ENCODE measurements at places on chromosomes 1 and 21.

DNA sequence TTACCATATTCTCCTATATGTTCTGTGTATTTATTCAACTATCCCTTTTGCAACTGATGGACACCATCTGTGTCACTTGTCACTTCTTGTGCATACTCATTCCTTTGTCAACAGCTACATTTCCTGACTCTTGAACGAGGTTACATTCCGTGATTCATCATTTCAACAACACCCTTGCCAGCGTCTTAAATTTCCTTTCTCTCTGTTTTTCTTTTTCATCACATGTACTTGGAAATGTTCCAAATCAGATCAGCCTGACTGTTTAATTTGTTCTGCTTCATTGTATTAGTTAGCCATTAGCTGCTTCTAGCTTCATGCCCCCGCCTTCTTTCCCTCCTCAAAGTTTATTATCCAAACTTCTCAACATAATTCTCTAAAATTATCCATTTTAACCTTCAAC is 173.0 kb downstream of the ADGRL4 start:
- DNase-seq = peak; percentile 83

DNA sequence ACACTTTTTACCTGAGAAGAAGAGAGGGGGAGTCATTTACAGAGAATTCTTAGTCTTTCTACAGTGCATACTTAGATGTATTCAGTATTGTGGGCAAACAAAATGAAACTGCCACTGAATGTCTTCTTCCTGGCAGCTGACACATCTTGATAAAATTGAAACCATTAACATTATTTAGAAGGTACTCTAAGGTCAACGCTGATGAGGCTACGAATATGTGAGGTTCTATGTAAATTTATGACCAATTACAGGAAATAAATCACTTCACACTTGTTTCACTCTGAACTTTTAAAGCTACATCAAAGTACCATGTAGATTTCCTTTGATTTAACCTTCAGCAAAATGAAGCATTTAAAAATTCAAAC is 51.3 kb upstream of the GFI1 start:
- peak; percentile 5 for DNase-seq

DNA sequence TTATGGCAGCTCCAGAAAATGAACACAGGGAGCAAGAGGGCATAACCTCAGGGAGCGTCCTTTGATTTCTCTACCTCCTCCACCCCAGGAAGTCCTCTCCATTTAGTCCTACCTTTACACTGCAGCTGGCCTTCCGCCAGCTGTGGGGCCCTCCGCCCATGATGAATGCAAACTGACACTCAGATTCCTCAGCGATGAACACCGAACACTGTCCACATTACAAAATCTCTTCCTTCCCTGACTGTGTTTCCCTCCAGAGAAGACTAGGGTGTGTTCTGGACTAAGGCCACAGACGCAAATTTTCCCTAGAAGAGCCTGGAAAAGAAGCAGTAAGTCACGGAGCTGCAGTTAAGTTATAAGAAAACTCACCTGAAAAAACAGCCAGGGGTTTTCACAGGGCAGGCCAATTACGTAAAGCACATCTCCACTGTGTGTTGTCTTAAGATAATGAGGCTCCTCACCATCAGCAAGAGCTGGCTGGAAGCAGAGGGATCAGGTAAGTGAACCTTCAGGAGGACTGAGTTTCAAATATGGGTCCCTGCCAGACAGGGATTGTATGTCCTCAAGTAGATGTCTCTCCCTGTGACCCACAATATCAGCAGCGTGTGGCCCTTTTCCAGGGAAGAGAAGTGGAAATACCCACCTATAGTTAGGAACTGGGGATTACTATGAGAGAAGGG is 46.3 kb upstream of the ATP1B1 start:
- no peak for DNase-seq

DNA sequence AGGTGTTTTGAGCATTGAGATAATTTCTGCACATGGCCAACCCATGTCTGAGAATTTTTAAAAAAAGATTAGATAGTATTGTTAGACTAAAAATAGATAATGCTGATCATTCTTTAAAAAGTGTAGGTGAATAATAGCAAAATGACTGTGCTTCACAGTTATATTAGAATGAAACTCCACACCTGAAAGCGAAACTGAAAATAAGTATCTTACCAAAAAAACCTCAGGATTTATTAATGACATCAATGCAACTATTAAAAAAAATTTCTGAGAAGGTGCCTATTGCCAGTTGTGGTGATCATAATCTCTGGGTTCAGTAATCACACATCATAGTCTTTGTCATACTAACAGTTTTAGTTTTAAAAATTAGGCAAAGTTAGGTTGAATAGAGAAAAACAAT is 36.5 kb downstream of the PLA2G4A start:
- no peak for DNase-seq

DNA sequence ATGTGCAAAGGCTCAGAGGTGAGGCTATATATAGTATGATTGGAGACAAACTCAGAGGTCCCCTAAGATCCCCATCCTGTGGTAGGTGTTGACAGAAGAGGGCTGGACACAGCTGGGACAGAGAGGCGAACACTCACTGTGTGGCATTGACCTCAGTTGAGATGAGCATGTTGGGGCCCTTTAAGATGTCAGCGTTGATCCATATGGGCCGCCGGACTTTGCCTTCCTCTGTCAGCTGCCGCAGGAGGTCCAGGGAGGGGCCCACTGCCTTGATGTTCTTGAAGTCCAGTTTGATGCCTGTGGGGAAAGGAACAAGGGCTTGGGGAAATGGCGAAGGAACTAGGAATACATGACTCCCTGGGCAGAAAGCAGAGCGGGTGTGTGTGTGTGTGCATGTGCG is 8.8 kb downstream of the FAM151A start:
- DNase-seq = no peak

DNA sequence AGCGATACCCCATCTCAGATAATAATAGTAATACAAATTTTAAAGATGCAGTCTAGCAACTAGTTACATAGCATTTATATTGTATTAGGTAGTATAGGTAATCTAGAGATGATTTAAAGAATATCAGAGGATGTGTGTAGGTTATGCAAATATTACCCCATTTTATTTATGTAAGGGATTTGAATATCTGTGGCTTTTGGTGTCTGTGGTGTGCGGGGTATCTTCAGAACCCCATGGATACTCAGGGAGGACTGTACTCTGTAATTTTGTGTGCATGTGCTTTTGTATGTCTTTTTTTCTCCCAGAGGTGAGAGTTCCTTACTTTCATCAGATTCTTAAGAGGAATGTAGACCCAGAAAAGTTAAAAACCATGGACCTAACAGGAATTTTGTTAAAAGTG is 12.8 kb downstream of the RNF2 start:
- DNase-seq = no peak

DNA sequence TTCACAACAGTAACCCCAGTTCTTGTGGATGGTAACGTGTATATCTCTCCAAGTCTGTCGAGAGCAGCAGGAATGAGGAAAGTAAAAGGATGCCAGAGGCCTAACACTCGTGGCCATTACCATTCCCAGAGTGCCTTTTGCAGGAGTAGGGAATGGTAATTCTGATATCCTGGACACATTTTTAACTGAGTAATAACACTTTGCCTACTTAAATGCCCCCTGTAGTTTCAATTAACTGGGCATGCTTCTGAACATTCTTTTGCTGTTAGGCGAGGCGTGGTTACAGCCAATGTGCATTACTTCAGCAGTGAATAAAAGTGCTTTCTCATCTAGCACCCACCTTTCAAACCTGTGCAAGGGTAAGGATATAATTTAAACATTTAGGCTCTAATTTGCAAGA is 258.5 kb upstream of the ADGRL2 start:
- DNase-seq = no peak

DNA sequence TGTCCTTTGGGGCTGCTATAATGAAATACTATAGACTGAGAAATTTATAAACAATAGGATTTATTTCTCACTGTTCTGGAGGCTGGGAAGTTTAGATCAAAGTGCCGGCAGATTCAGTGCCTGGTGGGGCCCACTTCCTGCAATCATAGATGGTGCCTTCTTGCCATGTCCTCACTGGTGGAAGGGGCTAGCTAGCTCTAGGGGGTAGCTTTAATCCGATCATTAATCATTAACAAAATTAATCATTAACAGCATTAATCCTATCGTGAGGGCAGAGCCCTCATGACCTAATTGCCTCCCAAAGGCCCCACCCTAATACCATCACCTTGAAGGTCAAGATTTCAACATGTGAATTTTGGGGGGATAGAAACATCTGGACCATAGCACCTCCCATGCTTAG is 124.3 kb downstream of the TRABD2B start:
- no peak for DNase-seq

GRCh38 chr1:25524568-25525360 is 18.6 kb upstream of the LDLRAP1 start:
- DNase-seq = no peak

DNA sequence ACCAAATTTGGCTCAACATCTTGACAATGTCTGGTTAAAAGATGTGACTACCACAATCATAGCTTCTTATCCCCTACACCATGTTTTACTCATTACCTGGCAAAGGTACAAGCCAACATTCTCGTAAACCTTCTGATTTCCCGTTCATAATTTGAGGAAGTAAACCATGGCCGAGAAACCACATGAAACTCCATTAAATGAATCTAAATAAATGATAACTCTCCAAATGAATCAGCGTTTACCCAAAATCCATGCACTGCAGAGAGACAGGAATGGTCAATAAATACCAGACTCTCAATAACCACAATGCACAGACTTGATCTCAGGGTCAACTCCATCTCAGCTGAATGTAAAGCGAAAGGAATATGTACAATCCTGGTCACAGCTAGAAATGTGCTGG is 125.2 kb downstream of the TYW3 start:
- peak; percentile 40 for DNase-seq

DNA sequence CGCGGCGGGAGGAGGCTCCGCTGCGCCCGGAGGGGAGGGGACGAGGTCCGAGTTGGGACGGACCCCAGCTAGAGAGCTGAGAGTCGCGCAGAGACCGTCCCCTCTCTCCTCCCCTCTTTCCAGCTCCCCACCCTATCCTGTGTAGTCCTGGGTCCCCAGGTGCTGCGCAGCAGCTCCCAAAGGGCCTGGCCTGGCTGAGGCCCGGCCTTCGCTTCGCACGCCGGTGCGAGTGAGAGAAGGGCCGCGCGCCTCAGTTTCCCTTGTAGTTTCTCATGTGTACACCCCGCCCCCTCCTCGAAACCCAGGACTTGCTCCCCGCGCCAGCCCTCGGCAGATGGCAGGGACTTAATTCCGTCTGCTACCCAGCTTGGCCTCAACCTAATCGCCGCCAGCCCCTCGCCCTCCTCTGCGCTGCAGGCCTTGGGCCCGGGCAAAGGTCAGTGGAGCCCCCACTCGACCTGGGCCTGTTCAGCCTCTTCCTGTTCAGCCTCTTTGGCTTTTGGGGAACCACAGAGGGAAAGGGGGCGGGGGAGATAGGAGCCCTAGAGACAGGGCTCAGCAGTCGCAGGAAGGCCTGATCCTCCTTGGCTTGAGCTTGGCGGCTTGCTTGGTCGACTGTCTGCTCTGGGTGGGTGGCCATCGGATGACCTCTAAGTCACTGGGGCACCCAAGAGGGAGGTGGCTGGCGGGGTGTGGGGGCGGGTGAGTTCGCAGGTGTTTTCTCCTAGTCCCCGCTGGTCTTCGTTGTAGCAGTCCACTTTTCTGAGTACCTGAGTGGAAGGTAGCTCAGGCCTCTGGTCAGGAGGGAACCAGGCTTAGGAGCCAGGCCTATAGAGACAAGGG is 1.0 kb downstream of the ZNF687 start:
- no peak for DNase-seq

DNA sequence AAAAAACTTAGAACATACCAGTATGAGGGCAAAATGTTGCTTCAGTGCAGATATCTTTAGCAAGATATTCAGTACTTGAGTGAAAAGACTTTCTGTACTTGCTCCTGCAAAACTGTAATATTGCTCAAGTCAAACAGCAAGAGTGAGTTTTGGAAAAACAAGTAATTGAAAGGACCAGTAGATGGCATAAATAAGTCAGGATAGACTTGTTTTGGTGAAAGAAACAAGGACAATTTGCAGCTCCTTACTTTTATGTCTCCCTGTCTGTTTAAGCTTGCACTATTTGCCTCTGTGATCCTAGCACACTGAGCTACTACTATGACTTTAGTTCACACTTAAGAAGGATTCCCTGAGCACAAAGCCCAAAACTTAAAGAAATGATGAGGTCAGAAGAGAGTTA is 39.1 kb downstream of the IFI44 start:
- peak; percentile 68 for DNase-seq

DNA sequence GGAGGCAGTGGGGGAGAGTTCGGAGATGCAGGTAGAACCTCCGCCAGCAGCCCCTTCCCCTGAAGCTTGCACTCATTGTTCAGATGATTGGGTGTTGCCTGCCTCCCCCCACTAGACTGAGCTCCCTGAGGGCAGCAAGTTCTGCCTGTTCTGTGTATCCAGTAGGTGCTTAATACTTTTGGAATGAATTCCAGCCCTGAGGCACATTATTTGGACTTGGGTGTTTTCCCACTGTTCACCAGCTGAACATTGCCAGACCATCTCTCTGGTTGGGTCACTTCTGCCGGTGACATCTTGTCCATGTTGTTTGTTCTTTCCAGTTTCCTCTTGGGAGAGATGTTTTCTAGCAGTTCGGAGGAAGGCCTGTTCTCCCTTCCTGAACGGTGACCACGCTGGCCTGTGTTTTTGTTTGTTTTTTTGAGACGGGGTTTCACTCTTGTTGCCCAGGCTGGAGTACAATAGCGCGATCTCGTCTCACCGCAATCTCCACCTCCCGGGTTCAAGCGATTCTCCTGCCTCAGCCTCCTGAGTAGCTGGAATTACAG is 48.7 kb downstream of the SPSB1 start:
- no peak for DNase-seq

DNA sequence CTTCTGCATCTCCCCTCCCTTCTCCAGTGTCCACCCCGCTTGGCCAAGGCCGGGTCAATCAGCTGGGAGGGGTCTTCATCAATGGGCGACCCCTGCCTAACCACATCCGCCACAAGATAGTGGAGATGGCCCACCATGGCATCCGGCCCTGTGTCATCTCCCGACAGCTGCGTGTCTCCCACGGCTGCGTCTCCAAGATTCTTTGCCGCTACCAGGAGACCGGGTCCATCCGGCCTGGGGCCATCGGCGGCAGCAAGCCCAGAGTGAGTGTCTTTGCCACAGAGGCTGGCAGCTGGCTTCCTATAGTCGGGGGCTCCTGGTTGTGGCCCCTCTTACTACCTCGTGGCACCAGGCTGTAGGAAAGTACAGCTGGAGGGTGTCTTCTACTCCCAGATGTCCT is 3.6 kb downstream of the PAX7 start:
- no peak for DNase-seq

- DNase-seq = no peak
These were observed 2.7 kb downstream of the FAM163A start for GRCh38 chr1:179745743-179746142.

DNA sequence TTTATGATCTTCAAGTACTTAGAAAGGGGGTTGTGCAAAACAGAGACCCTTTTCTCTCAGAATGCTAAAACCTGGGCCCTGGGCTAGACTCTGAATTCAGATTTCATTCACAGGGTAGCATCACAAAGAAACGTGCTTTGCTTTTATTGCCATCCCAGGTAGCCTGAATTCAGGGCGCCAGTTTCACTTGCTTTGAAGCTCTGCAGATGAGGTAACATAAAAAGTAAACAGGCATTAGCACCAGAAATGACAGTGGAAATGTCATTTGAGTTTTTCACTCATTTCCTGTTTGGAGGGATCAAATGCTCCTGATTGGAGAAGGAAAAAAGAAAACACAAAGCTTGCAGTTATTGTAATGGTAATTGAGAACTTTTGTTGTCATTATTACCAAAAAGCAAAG is 2.6 kb downstream of the SYPL2 start:
- no peak for DNase-seq

Data from astrocyte of the spinal cord (primary cell).